ENCODE measurements at places on chromosomes 4 and X. TPM values are rescaled to one million over a fixed set of nuclear protein-coding genes. Genes with fewer than 3 reads are reported as not detected.

NDST3 gene
- total RNA-seq = not detected

ITM2A gene
- total RNA-seq = not detected

WDR19 gene
- total RNA-seq = 22.8 TPM

HSFX2 gene
- not detected for total RNA-seq

SERPINA7 gene
- not detected for total RNA-seq

LAS1L gene
- 25.9 TPM for total RNA-seq

FOXP3 gene
- not detected for total RNA-seq

CDS1 gene
- total RNA-seq = not detected

ZFP92 gene
- total RNA-seq = 0.29 TPM

DSPP gene
- not detected for total RNA-seq

GPR119 gene
- total RNA-seq = not detected

ENOX2 gene
- total RNA-seq = 9.6 TPM

SGCB gene
- total RNA-seq = 13.0 TPM

G3BP2 gene
- total RNA-seq = 84.8 TPM

TMSB15C gene
- total RNA-seq = 3.2 TPM

XK gene
- total RNA-seq = under 0.01 TPM

SMR3B gene
- not detected for total RNA-seq

TCEAL2 gene
- total RNA-seq = not detected

SSX3 gene
- total RNA-seq = not detected

AFM gene
- not detected for total RNA-seq

PRPS1 gene
- 26.2 TPM for total RNA-seq

OPN1MW3 gene
- not detected for total RNA-seq

SSX2B gene
- not detected for total RNA-seq

TRIM61 gene
- 1.4 TPM for total RNA-seq

CWH43 gene
- total RNA-seq = not detected

SLC9B1 gene
- 0.29 TPM for total RNA-seq

IBSP gene
- not detected for total RNA-seq
